ENCODE measurements at places on chromosomes 4 and X.

DNA sequence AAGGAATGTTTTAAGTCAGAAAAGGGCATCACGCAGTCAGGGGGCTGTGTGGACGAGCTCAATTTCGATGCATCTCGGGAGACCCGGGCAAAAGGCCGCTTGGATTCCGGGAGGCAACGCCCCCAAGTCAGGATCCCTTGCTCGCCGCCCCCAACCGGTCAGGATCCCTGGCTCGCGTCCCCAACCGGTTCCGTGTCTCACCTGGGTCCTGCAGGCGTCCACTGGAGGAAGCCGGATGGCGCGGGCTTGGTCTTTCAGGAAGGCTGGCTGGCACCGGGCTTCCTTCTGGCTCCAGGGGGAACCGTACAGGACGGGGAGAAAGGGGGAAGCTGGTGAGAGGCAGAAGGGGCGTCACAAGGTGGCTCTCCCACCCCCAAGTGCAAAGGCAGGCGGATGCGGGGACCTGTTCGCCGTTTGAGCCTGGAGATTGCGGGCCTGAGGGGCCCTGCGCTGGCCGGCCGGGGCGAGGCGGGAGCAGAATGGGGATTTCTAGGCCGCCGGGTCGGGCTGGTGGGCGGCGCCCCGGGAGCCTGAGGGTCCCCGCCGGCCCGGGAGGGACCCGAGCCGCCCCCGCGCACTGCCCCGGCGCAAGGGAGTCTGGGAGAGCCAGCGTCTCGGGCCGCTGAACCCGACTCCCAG lies 84.7 kb downstream of the HPRT1 start:
- no peak for DNase-seq

GRCh38 chrX:40108959-40109287 lies 11.2 kb upstream of the BCOR start:
- DNase-seq = no peak

DNA sequence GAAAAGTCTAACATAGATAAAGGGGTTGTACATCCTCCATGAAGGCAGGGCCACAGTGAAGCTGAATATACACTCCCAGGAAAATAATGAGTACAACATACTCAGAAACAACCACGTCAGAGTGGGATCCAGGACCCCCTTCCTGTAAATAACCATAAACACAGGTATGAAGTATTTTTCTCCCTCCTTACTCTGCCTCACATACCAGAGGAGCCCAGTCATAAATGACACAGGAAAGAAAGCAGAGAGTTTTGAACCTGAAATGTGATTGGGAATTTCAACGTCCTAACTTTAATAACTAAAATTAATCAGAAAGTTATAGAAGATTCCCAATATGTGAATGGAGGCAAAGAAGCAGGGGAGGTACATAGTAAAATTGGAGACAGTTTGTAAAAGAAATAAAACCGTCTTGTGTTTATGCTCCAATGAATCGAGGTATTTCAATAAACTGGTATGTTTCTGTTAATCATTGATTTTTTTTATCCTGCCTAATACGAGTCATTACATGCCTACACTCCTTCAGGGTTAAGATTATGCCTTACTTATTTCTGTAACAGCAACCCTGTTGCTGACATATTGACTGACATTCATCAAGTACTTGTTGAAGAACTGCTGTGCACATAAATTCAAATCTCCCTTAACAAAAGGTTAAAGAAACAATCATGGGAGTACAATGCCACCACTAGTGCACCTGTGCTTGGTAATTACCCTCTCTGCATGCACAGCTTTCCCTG lies 431.3 kb downstream of the KCNIP4 start:
- DNase-seq = no peak

- DNase-seq = no peak
Observed at GRCh38 chrX:50881028-50881427, 29.5 kb upstream of the BMP15 start.

DNA sequence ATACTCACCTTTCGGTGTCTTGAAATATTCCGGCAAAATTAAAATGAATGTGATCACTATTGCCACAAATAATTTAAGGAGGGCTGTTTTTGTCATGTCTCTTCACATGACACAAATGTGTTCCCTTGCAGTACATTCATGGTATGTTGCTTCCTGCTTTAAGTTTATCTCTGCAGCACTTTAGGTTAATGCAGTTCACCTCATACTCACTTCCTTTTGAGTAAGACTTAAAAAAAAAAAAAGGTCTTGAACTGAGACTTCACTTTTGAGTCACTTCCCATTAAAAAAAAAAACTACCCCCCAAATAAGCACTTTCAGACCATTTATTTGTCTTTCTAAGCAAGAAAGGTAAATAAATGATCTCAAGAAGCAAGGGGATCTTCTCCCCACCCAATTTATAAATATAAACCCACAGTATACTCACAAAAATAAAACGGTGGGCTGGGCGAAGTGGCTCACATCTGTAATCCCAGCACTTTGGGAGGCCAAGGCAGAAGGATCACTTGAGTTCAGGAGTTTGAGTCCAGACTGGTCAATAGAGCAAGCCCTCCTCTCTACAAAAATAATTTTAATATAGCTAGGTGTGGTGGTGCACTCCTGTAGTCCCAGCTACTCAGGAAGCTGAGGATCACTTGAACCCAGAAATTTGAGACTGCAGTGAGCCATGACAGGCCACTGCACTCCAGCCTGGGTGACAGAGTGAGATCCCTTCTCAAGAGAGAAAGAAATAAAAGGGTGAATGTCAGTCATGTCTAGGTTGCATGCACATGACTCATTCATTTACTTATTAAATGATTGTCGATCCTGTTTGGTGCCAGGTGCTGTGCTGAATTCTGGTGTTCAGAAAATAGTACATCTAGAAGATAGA lies at the start of gene TMEM156:
TSS of gene TMEM156 (minus strand) at position 192 of the 868 bp plus-strand sequence. CDS start at position 96, 96 bp downstream.
- DNase-seq = no peak

DNA sequence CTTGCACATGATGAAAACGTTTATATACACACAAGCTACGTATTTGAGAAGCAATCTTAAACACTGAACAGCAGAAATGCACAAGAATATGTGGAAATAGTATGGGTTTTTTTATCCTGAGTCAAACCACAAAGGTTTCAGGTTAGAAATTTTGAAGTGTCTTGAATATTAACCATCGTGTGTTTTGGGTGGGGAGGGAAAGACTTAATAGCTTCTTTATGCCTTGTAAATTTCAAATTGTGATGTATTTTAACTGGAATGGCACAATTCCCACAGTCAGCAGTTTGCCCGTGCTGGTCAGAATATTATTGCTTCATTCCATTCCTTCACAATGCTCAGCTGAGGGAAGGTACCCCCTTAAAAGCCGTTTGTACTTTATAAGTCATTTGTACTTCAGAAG lies 67.4 kb upstream of the WDR1 start:
- DNase-seq = no peak

DNA sequence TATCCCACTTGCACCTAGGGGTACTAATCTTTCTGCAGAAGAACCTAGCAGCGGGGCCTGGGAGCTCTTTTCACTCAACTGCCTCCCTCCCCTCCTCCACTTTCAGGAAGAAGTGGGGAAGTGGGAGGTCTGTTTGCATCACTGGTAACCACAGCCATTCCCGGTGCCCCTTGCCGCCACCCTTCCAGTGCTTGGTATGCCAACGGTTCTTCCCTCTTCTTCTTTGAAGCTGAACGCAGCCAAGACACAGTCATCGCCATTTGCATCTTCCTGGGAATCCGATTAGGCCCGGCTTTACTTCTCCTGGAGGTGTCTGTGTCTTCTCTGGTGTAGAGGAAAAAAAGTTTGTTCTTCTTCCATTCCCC lies 47.2 kb upstream of the RBPJ start:
- DNase-seq = no peak

All from vagina (tissue), 2 donors.